ENCODE measurements at places on chromosomes 12 and 14.
A peak's percentile ranks its signal among the peaks of the same experiment; 100 is the strongest.

DNA sequence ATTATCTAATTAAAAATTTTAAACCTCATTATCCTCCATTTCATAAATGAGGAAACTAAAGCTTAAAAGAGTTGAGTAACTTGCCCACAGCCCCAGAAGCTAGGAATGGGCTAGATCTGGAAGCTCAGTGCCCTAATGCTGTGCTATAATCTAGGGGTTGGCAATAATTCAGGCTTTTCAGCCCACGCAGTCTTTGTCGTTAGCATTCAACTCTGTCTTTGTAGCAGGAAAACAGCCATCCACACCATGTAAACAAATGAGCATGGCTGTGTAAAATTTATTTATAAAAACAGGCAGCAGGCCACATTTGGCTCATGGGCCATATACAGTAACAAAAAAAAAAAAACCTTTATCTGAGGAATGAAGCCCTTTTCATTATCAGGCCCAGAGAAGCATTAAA is 92.4 kb upstream of the OVCH1 start:
- no peak for DNase-seq

DNA sequence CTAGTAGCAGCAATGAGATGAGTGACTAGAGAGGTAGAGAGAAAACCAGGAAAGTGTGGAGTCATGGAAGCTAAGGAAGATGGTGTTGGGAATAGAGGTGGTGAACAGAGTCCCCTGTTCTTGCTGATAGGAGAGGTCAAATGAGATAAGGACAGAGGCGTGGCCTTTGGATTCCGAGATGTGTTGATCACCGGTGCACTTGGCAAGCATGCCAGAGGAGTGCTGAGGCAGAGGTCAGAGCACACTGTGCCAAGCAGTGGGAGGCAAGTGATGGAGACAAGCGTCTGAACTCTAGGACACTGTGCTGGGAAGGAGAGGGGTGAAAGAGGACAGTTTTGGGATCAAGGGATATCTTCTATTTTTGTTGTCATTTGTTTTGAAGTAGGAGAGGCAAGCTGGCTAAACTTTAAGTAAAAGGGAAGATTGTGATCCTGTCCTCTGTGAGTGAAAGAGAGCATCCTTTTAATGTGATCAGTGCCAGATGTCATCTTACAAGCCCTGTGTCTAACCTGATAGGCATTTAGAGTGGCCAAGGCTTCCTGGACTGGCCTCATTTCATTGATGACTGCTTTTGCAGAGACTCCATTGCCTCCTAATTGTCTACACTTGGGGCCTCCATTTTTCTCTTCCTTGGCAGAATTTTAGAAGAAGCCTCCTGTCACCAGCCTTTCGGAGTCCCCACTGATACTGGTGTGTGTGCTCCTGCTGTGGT is 336.4 kb downstream of the CACNA1C start:
- DNase-seq, result no peak

DNA sequence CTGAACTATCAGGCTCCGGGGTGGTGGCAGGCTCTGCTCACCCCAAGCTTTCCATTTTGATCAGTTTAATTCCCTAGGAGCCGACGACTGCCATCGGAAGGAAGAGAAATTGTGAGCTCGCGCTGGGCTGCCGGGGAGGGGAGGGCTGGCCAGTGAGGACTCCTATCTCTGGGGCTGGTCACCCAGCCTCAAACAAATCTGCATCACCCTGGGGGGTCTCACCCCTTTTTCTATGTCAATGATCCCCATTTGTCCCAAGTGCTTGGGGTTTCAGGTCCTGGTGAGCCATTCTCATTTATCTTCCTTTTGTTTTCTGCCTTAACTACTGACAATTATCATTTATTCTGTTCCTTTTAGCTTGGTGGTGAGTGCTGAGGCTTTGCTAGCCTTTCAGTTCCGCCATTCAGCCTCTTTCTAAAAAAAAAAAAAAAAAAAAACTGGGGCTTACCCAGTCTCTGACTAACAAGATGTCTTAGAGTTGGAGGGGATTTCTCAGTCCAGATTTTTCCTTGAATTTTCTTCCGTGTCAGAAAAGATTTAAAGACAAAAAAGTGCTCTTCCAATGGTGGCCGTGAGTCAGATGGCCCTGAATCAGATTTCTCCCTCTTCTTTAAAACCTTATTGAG is 22.8 kb upstream of the USP44 start:
- DNase-seq, result peak; percentile 22

DNA sequence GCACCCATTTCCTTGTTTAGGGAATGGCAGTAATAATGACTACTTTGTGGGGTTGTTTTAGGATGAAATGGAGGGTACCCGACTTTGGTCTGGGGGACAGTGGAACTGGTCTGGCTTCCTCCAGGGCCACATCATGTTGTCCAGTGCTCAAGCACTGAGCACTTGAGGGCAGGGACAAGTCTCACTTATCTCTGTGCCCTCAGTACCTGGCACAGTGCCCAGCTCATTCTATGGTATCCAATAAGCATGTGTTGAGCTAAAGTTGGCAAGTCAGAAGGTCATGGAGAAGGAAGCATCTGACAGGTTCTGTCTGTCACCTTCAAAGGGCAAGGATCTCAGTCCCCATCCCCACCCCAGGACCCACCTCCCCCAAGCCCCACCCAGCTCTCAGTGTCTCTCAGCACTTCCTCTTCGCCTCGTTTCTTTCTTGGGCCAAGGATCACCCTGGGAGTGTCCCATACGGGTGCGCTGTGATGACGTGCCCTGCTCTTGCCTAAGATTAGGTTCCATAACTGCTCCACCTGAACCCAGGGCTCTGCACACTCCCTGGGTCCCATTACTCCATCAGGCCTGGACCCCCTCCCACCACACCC is 24.3 kb upstream of the TMEM106C start:
- no peak for DNase-seq

- DNase-seq, result no peak
These were observed 236.2 kb downstream of the SLC41A2 start for GRCh38 chr12:104721936-104722335.

GRCh38 chr12:26808766-26809476 is 24.1 kb downstream of the ITPR2 start:
- no peak for DNase-seq

DNA sequence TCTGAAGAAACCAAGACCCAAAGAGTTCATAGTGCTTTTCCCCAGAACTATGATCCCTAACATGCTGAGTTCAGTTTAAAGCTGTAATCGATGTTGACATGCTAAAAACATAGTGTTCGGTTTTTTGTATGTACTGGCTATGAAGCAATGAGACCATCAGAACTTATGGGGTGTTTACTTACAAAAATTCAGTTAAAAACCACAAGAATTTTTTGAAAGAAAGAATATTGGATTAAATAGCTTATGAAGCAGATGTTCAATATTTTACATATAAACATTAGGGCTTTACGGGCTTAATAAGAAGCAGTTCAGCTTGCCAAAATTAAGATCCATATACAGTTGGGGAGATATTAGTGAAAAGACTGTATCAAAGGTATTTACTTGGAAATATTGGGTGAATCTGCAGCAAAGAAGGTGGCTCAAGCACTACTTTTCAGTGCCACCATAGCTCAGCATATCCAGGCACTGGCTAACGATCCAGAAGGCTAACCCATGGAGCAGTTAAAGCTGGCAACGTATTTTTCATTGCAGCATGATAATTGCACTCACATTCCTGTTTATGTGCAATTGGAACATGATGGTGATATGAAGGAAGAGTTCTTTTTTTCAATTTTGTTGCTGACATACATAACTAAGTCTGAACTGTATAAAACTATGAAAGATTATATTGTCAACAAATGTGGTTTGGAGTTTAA is 125.9 kb downstream of the EFCAB11 start:
- no peak for DNase-seq

GRCh38 chr14:55706893-55707292 is 126.9 kb downstream of the KTN1 start:
- DNase-seq, result no peak

GRCh38 chr14:53149668-53150316 is 3.3 kb downstream of the DDHD1 start:
- DNase-seq, result no peak

GRCh38 chr14:31307198-31307597 is 99.6 kb upstream of the HECTD1 start:
- DNase-seq, result no peak

All from mesendoderm (in vitro differentiated cells).